ENCODE measurements at places on chromosomes 4 and X. TPM values are rescaled to one million over a fixed set of nuclear protein-coding genes. Genes with fewer than 3 reads are reported as not detected.

Gene ZFP92
- 0.21 TPM for total RNA-seq

Gene AFM
- total RNA-seq = not detected

DNA sequence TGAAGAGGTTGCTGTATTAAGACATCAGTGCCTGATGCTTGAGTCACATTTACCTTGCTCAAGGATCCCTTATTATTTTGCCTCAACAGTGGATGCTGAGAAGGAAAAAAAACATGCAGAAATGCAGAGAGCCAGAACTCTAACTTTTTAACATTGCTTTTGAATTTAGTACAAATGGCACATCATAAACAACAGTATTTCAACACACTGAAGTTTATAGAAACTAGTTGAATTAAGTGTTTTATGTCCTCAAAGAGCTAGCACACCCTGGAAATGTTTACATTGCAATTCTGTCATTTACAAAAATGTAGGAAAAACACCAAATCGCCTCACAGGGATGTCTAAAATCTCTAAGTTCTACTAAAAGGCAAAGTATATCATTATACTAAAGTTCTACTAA, 69.5 kb upstream of the BLTP1 start:
- no peaks in the 10 kb centered on the region for H3K36me3 ChIP-seq
- H3K4me3 ChIP-seq = no peak overlapping the region
- no peaks in the 10 kb centered on the region for H3K27me3 ChIP-seq
- H3K4me1 ChIP-seq = no peaks in the 10 kb centered on the region
- H3K27ac ChIP-seq = no peak overlapping the region

DNA sequence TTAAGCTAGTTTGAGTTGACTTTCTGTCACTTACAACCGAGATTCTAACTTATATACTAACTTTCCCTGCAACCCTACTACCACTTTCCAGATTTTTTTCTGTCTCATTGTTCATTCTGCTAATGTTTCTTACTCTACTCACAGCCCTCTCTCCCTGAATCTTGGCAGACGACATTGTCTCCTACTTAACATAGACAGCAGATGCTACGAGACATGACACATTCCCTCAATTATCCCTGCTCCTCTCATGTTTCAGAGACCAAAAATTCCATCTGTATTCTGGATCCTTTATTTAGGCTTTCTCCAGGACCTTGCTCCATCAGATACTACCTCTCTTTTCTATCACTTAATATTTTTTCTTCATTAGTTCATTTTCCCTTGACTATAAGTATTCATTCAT, 379.1 kb upstream of the TEX13C start:
- H3K27me3 ChIP-seq = no peaks in the 10 kb centered on the region
- H3K27ac ChIP-seq = no peak overlapping the region
- H3K4me1 ChIP-seq = no peaks in the 10 kb centered on the region
- no peak overlapping the region for H3K4me3 ChIP-seq
- H3K36me3 ChIP-seq = no peaks in the 10 kb centered on the region

Gene SLC6A14
- total RNA-seq = not detected

Measured in heart right ventricle (tissue), 16 donors.